Naive thymus-derived CD4-positive, alpha-beta T cell (primary cell): ENCODE measurements at places on chromosomes 11 and 22. TPM values are rescaled to one million over a fixed set of nuclear protein-coding genes. Genes with fewer than 3 reads are reported as not detected.

The WNT11 gene
- polyA plus RNA-seq = 0.16 TPM

The IRAG1 gene
- polyA plus RNA-seq = not detected

The OR51G2 gene
- not detected for polyA plus RNA-seq

The PYGM gene
- polyA plus RNA-seq = 0.26 TPM

The NLRX1 gene
- 10.6 TPM for polyA plus RNA-seq

The ZP1 gene
- polyA plus RNA-seq = not detected

The TPBGL gene
- not detected for polyA plus RNA-seq
